ENCODE measurements at places on chromosomes 2 and 18.

DNA sequence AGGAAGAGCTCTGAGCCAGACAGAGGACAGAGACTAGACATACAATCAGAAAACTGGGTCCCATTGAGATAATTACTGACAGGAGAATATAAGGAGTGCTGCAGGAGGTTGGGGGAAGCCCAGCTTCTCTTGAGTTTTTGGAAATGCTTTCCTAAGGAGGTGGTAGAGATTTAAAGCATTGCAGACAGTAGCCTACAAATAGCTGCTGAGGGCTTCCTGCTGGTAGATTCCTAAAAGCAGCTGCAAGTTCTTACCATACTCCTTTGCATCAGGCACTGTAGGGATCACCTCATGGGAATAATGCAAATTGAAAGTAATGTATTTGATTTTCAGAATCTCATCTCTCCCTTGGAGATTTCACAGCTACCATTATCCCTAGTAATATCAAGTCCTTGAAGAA, 902.6 kb upstream of the GCFC2 start:
- DNase-seq, result no peak

GRCh38 chr2:64852771-64853241, 136.4 kb upstream of the SLC1A4 start:
- no peak for DNase-seq

DNA sequence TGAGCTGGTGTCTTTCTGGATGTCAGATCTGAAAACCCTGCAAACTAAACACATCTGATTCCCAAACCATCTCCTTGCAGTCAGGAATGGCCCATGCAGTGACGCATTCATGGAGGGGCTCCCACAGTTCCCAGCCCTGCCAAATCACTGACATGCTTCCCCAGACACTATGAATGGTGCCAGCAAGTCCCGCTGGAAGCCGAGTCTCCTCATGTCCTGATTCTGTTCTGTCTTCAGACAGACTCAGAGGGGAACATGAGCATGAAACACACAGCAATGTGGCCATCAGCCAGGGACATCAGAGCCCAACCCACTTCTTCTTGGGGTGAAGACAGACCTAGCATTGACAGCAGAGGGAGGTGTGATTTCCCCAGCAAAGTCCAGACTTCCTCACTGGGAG, 83.7 kb downstream of the TTC32 start:
- DNase-seq, result no peak

DNA sequence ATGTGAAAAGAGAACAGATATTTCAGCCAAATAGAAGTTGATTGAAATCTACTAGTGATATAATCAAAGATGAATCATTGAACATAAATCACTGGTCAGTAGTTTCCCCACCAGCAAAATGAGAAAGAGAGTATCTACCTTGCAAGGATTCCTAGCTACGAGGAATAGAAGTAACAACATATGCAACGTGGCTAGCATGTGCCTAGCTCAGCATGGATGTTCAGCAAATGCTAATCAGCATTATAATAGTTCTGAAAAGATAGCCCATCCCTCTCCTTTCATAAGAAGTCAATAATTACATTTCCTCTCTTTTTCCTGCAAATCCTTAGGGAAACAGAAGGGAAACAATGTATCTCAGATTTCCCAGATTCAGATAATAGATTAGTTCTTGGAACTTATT, 417.2 kb downstream of the SATB2 start:
- no peak for DNase-seq

- DNase-seq, result no peak
Measured at GRCh38 chr18:78776151-78776550, 203.5 kb upstream of the SALL3 start.

GRCh38 chr18:54762386-54762785, 65.9 kb upstream of the RAB27B start:
- DNase-seq, result no peak

GRCh38 chr18:48027401-48027963, 97.0 kb upstream of the SMAD2 start:
- DNase-seq, result no peak

GRCh38 chr2:119637371-119637770, 41.6 kb upstream of the TMEM177 start:
- DNase-seq, result no peak

GRCh38 chr18:21484851-21485636, 115.5 kb downstream of the ESCO1 start:
- DNase-seq, result no peak

Measured in activated naive CD4-positive, alpha-beta T cell treated with anti-CD3 and anti-CD28 coated beads for 36 hours (primary cell).